ENCODE measurements at places on chromosomes 1 and 21.

DNA sequence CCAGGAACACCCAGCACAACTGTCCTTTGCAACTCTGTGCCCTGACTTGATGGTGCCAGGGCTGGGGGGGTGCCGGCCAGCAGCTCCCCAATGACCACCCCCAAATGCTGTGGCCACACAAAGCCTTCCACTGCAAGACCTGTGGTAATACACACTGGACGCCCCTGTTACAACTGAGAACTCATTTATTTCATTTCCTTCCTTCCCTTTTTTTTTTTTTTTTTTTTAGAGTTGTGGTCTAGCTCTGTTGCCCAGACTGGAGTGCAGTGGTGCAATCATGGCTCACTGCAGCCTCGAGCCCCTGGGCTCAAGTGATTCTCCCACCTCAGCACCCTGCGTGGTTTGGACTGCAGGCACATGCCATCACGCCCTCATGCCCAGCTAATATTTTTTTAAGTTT, 25.2 kb downstream of the TP73 start:
- no peak for DNase-seq

GRCh38 chr1:51776408-51776807, 102.1 kb downstream of the NRDC start:
- no peak for DNase-seq

DNA sequence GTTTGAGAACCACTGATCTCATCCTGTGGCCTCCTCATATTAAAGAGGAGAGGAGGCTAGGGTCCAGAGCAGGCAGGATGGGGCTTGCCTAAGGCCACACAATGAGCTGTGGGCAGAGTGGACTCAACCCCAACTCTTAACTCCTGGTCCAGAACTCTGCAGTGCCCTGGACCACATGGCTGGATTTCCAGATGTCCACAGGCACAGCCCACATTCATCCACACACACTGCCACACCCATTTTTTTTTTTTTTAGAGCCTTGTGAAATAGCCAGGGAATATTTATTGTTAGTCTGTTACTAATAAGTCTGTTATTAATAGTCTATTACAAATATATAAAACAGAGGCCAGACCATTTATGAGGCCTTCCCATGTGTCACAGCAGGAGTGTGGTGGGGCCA, 192.2 kb downstream of the TRABD2B start:
- no peak for DNase-seq

GRCh38 chr21:45615145-45615711, 28.3 kb upstream of the PCBP3 start:
- DNase-seq = no peak

DNA sequence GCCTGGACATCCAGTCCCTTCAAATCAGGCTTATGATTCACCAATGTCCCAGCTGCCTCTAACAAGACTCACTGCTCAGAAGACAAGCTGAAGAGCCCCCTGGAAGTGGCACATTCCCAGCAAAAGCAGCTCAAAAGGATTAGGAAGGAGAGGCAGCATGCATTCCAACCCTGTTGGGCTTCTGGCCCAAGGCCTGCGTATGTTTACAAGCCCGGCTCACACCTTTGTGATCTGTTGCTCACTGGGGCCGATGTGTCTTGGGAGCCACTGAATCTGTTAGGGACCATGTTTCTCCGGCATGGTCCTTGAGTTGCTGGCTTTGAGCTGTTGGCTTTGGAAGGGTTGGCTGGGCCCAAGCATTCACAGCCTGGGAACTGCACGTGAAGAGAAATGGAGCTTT, 81.2 kb upstream of the C1orf174 start:
- DNase-seq = no peak

GRCh38 chr1:167538657-167539056, 14.9 kb downstream of the CREG1 start:
- no peak for DNase-seq

DNA sequence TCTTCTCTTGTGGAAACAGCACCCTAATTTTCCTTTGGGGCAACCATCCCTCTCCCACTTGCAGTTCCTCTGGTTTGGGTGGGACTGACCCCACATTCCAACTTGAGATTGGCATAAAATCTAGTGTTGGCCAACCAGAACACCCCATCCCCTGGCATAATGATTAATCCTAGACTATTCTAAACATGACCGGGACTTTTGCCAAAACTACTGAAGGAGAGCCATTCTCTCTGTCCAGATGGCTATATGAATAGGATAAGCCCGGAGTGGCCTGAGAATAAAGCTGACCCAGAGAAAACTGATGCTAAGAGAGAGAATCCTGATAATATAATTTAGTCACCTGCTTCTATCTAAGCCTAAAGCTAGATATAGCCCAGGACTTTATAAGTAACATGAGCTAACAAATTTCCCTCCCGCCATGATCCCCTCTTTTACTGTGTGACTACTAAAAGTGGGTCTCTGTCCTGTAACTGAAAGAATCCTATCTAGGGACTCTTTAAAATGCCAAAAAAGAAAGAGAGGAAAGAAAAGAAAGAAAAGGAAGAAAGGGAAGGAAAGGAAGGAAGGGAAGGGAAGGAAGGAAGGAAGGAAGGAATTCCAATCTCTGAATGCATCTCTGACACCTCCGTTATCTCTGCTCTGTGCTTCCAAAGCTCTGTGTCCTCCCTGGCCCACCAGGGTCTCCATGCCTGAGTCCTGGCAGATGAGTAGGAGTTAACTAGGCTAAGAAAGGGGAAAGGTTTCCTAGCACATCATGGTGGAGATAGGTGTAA, 28.0 kb upstream of the NRDC start:
- no peak for DNase-seq

DNA sequence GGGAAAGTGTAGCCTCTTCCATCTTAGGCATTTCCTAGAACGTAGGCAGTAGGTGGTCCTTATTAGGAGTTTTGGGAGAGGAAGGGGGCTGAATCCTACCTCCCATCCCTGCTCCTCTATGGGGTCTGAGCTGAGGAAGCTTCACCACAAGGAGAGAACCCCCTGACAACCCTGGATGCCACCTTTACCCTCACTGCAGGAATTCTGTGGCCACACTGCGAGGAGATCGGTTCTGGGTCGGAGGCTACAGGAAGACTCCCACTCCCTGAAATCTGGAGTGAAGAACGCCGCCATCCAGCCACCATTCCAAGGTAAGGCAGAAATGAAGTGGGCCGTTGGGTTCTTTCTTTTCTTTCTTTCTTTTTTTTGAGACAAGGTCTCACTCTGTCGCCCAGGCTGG, 1.5 kb downstream of the MX1 start:
- no peak for DNase-seq

GRCh38 chr1:15633756-15634420, 16.6 kb downstream of the DDI2 start:
- no peak for DNase-seq

Data from Karpas-422 (cell line).